Activated naive CD4-positive, alpha-beta T cell treated with anti-CD3 and anti-CD28 coated beads for 36 hours (primary cell): ENCODE measurements at places on chromosomes 5 and 9.

DNA sequence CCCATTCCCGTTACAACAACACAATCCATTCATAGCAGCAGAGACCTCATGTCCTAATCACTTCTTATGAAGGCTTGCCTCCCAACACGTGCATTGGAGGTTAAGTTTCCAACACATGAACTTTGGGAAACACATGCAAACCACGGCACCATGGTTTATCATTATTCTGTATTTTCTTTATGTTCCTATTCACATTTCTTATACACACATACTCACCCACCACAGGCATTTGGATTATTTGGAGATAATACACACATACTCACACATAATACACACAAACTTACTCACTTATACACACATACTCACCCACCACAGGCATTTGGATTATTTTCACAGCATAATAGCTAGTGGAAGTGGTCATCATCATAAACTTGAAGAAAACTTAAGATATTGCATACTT is 75.6 kb downstream of the C7 start:
- no peak for DNase-seq

DNA sequence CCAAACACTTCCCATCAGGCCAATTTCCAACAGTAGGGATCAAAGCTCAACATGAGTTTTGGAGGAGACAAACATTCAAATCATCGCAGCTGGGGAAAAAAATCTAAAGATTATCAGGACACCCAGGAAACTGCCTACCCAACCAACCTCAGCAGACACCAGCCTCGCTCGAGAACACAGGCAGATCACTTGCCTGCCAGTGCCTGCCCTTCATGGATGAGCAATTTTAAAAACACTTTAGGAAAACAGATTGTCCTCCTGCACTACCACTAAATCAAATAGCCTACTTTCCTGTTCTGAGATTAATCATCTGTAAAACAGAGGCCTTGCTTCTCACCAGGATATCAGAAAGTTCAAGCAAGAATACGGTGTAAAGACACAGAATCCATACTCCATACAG is 14.7 kb upstream of the TMEM174 start:
- no peak for DNase-seq

GRCh38 chr5:107129051-107129450 is 541.7 kb downstream of the EFNA5 start:
- no peak for DNase-seq

DNA sequence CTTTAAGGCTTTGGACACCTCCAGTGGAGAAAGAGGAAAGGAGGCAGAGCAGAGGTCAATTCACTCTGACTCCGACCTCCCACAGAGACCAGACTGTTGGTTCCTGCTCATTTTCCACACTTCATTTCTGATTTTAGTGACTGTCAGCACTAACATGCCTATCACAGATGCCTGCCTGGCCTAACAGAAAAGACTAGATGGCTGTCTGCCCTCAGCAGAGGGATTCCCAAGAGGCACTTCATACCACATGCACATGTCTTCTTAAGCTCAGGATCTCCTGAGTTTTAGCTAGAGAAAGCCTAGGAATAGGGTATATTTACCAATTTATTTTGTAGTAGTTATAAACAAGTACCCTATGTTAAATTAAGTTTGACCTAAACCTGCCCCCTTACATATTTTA is 336.0 kb downstream of the ENC1 start:
- DNase-seq, result no peak

DNA sequence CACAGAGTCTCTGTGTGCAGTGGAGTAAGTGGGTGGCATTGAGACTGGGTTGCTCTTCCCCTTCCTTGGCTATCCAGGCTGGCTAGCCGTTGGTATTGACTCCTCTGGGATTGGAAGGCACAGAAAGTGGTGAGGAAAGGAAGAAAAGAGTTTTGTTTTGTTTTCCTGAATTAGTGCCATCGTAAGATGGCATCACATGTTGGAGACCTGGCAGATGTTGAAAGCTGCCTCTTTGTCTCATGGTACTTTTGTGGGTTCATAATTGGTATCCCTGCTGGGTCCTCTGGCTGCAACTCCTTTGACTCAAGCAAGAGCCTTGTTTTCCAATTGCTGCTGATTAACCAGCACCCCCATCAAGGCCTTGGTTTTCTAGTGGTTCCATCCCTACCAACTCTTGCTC is 293.8 kb downstream of the PDE4D start:
- DNase-seq, result no peak

- no peak for DNase-seq
Observed at GRCh38 chr5:157864067-157864466, 5.1 kb upstream of the CLINT1 start.

DNA sequence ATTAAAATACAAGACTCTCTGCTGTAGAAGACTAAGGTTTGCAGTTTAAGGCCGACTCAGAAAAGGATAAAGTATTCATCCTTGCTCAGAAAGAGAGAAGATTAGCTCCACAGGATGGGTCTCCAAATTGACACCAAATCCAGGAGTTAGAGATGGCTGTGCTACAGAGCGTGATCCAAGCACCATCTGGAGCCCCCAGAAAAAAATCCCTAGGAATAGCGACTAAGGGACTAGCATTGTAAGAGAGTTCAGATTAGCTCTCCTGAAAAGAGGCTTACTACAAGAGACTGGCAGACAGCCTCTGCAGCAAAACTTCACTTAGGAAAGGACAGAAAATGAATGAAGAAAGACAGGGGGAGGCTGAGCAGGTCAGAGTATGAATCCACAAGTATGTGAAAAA is 3.7 kb downstream of the SIL1 start:
- DNase-seq, result no peak

DNA sequence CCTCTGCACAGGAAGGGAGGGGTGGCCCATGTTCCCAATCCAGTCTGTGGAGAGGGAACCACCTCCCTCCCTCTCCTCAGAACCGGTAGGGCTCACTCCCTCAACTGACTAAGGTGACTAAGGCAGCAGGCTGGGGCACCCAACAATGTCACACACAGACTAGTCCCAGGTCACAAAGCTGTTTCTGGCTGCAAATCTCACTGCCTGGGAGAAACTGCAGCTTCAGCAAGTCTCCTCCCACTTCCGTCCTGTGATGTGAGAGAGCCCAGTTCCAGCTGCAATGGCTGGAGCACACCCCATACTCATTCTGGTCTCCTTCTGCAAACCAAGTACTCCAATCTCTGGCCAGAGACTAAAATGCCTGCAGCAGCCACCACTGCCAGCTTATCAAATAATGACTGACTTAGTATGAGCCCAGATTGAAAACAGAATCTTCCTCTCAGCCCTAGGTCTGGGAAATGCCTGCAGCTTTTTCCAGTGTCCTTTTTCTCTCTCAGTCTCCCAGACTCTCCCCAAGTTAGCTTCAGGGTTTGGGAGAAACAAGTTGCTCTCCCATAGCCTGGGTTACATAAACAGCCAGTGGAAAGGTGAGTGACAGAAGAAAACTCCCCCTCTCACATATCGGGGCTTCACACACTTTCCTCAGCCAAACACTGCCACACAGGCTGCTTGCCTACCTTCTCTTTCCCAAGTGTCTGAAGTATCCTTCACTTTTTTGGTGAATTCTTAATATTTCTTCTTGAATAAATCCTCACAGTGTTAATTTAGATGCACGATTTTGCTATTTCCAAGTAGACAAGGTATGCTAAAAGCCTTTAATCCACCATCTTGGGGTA is 247.4 kb upstream of the RASA1 start:
- peak; percentile 40 for DNase-seq

- DNase-seq, result no peak
Observed at GRCh38 chr5:149324641-149325040, 20.7 kb upstream of the GRPEL2 start.

GRCh38 chr9:31588006-31588405 is 796.4 kb upstream of the ACO1 start:
- DNase-seq, result no peak
